Tibial nerve (tissue), 4 donors: ENCODE measurements at places on chromosomes 5 and 9.

DNA sequence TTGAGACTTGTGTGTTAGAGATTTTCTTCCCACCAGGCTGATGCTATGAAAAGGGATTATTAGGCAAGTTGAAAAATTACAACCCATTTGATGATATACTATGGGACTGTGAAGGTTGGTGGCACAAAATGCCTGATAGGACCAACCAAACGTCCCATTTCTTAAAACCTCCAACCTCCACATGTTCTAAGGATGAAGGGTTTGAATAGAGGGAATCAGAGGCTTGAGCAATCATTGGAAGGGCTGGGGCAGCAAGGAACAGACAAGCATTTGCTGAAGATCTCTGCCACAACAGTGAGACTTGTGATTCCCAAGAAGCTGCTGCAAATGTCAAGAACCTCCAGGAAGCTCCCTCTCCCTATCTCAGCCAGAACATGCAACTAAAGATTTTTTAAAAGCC is 283.1 kb downstream of the ELAVL2 start:
- DNase-seq, result no peak

DNA sequence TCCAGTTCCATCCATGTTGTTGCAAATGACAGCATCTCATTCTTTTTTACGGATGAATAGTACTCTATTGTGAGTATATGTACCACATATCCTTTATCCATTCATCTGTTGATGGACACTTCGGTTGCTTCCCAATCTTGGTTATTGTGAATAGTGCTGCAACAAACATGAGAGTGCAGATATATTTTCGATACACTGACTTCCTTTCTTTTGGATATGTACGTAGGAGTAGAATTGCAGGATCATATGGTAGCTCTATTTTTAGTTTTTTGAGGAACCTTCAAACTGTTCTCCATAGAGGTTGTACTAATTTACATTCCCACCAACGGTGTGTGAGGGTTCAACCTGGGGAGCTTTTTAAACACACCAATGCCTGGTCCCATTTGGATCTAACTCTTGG is 22.3 kb downstream of the GALNT12 start:
- no peak for DNase-seq

DNA sequence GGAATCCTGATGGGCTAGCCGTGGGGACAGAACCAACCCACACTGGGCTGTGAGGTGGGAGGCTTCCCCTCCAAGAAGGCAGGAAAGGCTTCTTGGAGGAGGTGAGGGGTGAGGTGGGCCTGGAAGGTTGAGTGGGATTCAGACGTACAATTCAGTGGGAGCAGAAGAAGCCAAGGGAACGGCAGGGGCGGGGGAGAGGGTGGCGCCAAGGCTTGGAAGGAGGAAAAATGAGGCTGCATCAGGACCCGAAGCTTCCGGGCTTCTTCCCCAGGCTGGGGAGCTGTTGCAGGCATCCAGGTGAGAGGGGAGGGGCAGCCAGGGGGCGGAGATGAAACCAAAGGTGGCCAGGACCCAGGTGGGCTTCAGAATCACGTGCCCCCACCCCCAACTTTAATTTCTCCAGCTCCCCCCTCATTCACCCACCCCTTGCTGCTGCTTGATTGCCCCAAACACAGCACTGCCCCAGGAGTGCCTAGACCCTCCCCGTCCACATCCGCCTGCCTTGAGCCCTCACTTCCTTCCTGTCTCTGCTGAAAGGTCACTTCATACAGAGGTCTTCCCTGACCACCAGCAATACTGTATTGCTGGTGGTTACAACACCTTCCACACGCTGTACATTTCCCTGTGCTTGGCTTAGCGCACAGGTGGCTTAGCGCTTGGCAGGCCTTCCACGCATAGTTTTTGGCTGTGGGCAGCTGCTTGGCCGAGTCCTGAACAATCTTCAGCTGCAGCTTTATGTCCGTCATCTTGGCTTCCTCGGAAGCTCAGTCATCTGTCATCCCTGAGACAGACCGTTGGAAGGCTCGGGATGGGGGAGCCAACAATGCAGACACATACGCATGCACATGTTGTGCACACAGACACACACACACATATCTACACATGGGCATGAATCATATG is 193.5 kb downstream of the RGS3 start:
- DNase-seq, result no peak

- DNase-seq, result no peak
Observed at GRCh38 chr9:94985649-94986048, 259.1 kb downstream of the AOPEP start.

- no peak for DNase-seq
Observed at GRCh38 chr9:3124001-3124400, 280.1 kb upstream of the PUM3 start.

DNA sequence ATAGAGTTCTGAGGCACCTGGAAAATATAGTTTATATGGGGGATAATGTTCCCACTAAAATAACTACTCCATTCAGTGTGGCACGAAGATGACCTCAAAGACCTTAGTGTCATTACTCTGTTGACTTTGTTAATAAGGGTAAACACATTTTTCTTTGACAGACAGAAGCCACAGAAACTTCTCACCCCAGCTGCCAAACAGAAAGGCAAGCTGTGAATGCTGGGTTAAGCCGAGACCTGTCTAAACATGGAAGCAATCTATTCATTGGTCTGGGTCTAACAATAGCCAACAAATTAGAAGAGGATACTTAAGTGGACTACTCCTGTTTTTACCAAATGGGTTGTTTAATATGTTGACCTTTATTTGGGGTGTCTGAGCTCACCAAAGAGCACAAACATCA is 171.4 kb downstream of the TLE1 start:
- DNase-seq, result no peak

- DNase-seq, result no peak
Observed at GRCh38 chr5:149317281-149318048, 27.8 kb upstream of the GRPEL2 start.

GRCh38 chr5:87127426-87127825 is 140.3 kb upstream of the RASA1 start:
- DNase-seq, result no peak

- no peak for DNase-seq
Observed at GRCh38 chr5:34534523-34535103, 121.5 kb upstream of the RAI14 start.

- no peak for DNase-seq
Observed at GRCh38 chr5:37664551-37664950, 175.3 kb downstream of the GDNF start.
